ENCODE measurements at places on chromosomes 3 and 15.

- no peak for DNase-seq
Observed at GRCh38 chr3:16697443-16698147, 92.4 kb upstream of the DAZL start.

GRCh38 chr3:64345371-64345770 is 120.1 kb upstream of the PRICKLE2 start:
- DNase-seq: no peak

DNA sequence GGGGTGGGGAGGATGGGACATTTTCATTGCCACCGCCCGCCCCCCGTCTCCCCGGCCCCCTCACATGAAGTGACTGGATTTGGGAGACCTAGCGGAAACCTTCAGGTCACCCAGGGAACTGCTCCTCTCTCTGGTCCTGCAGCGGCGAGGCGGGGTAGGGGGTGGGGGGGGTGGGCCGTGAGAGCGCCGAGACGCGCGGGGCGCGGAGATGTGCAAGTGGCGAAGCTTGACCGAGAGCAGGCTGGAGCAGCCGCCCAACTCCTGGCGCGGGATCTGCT is 712 bp upstream of the MME start:
- DNase-seq: no peak

GRCh38 chr15:50163719-50164410 is 18.1 kb upstream of the SLC27A2 start:
- no peak for DNase-seq

DNA sequence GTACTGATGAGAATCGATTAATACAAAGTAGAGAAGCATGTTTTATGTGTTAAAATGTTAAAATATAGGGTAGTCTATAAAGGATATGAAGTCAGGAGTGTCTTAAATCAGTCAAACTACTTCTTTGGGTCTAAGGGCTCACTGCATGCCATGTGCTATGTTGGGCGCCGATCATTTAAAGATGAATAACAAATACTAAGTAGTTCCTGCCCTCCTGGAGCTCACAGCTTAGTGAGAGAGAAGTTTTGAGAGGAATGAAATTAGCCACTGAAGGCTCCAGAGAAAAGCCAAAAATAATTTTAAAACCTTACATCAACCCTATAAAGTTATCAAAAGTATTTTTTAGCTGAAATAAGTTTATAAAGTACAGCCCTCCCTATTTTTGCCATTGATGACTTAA is 44.5 kb downstream of the BLM start:
- DNase-seq: no peak

DNA sequence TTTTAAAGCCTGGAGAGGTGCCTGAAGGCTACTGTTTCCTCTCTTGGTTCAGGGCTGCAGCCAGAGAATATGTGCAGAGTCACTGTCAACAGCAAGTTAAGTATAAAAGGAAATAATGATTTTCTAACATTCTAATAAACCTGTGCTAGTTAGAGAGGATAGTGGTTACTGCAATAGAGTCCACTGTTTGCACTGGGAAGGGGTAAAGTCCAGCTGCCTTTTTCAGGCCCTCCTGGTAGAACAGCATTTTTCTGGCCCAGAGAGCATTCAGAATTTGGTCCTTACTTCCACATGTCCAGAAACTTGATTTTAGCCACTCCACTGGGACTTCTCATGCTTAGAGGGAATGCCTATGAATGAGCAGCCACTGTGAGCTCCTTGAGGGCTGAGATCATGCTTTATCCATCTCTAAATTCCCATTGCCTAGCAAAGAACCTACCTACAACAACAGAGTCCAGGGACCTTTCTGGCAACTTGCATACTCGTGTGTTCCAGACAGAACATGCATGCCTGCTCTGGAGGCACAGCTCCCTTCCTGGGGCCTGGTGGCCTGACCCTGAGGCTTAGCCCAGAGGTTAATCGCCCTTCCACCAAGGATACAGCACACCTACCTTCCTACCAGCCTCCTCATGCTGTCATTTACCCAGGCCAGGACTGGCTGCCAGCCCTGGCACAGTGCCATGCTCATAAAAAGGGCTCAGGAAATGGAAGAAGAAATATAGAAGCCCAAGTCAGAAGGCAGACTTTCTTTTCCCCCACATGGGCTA is 50.3 kb upstream of the ATP13A3 start:
- no peak for DNase-seq

- DNase-seq: no peak
Observed at GRCh38 chr15:101454365-101454764, 35.1 kb downstream of the PCSK6 start.

DNA sequence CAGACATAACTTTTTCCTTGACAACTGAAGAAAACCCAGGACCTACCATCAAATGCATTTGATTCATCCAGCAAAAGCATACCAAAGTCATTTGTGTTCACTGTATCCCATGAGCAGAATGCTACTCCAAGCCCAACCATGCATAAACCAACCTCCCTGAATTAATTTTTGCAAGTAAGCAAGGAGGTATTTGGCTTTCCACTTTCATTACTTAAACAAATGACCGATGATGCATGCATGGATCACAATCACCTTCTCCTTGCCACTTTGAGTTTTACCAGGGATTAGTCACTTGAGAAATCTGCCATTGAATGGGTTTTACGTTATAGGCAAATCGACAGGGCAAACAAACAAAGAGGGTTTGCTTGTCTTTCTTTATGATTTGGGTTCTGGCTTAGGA is 214.8 kb downstream of the FMN1 start:
- DNase-seq: no peak

DNA sequence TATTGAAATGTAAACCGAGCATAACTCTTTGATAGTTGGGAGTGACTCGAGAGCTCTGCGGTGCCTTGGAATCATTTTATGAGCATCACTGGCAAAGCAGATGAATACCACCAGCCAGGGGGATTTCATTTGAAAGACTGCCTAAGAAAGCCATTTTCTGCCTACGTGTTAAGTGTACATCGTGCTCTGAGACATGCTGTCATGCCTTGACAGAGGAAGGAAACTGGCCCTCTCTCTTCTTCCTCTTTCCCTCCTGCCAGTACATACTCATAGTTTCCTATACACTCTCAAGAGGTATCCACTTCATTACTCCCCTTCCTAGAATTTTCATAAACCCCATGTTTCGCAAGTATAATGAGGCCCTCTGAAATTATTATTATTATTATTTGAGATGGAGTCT is 8.8 kb downstream of the BCL2A1 start:
- no peak for DNase-seq

DNA sequence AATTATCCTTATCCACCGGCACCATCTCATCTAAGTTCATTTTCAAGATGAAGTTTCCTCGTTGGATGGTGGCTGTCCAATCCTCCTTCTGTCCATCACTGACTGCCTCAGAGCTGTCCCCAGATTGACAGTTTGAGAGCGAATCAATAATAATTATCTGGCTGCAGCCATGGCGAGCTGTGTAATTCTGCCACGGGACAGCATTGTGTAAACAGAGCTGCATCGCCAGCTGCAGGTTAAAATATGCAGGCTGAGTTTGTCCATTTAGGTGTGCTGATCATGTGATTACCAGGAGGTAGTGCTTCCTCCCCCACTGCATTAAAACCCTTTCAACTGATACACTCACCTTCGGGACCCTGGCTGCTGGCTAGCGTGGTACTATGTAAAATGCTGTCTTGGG is 461.9 kb upstream of the ONECUT1 start:
- DNase-seq: no peak

GRCh38 chr15:76932135-76932966 is 802 bp downstream of the RCN2 start:
- DNase-seq: no peak

GRCh38 chr3:32146746-32147211 is 40.4 kb downstream of the GPD1L start:
- DNase-seq: no peak

DNA sequence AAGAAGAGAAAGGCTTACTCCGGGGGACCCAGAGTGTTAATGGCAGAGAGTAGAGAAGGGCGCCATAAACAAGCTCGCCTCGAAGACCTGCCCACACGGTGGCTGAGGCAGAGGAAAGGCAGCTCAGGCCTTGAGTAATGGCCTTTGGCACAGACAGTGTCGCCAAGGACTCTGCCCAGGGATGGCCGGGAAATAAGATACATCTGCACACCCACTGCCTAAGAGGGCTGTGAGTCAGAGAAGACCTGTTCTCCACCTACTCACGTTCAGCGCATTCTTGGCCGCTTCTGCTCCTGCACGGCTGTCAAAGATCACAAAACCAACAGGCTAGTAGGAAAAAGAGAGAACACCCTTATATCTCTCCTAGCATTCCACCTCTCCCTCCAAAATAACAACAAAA is 26.2 kb downstream of the RBPMS2 start:
- DNase-seq: no peak

- DNase-seq: no peak
Observed at GRCh38 chr3:120393243-120393642, 44.1 kb upstream of the LRRC58 start.

DNA sequence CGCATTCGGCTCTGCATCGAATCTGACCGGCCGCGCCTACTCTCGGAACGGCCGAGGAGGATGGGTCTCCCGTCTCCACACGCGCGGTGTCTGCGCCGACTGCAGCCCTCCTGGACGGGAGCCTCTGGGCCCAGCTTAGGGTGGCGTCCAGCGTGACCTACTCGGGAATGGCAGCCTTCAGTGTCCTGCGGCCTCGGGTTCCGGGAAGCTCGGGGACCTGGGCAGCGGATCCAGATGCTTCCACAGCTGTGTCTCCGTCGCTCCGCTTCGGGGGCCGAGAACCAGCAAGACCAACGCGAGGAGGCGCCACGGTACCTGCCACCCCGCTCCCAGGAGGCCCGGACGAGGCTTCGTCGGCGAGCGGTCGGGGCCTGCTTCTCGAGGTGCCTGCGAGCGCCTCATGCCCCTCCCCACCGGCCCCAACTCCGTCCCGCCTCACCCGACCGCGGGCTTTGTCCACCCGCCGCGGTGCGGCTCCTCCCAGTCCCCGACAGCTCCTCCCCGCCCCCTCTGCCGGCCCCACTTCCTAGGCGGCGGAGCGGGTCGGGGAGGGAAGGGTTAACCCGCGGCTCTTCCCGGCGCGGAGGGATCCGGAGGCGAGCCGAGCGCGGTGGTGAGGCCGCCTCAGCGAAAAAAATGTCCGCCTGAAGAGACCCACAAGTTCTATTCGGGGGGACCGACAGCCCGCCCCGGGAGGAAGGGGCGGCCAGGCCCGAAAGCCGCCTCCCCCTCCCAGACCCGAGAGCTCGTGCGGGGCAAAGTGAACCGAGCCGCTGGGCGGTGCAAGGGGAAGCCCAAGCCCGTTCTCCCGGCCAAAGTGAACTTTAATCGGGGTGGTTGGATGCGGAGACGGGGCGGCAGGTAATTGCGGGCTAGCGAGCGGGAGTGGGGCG is at the start of gene TCF12:
TCF12 (plus strand) TSS at position 599 of the 893 bp plus-strand sequence. CDS start 1,270 bp downstream, outside the sequence.
- DNase-seq: peak; percentile 91

DNA sequence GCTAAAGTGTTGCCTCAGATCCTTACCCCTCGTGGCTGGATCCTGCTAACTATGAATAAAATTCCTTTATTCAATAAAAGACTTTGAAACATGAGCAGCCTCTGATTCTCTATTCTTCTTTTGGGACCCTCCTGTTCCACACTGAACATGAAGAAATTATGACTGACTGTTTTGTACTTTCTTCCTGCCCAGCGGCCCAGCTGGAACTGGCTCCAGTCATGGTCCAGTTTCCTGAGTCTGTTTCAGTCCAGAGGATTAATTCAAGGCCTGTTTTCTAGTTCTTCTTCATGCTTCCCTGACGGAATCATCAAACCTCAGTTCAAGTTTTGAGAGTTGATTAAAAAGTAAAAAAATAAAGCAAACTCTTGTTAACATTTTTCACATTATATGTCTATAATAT is 52.6 kb upstream of the CP start:
- DNase-seq: no peak

- peak; percentile 51 for DNase-seq
Observed at GRCh38 chr3:71444028-71444860, 139.3 kb downstream of the FOXP1 start.

GRCh38 chr15:26391567-26392194 is 381.2 kb downstream of the GABRB3 start:
- DNase-seq: no peak

GRCh38 chr3:138732456-138732855 is 102.3 kb downstream of the PIK3CB start:
- no peak for DNase-seq

GRCh38 chr3:81463781-81464180 is 297.7 kb downstream of the GBE1 start:
- no peak for DNase-seq

DNA sequence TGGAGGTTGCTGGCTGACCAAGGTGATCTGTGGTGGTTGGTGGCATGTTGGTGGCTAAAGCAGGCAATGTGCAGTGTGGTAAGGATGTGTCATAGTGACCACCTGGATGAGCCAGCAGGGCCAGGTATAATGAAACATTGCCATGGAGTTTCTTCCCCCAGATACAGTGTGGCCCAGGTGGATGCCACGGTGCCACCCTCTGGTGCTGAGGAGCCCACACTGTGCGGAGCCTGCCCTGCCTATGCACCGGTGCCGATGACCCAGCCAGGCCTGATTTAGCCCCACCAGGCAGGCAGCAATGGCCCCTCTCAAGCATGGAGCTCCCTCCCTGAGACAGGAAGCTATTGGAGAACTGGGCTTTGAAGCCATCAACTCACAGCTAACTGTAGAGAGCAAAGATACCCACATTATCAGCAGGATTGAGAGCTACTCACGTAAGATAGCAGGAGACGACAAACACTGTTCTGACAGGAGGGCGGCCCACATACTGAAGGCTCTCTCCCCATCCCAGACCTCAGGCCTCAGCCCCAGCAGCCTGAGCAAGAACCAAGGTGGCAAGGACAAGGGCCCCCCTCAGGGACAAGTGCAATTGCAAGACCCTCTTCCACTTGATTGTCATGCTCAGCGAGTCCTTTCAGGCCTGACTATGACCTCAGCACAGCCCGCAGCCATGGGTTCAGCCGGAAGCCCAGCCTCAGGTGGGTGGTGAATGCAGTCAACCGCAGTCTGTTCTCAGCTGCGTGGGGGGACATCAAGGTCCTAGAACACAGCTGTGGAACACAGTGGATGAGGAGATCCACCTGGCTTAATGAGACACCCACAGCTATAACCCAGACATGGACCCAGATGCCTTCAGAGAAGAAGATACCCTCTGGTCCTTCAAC is 82.8 kb upstream of the CDV3 start:
- DNase-seq: peak; percentile 53

DNA sequence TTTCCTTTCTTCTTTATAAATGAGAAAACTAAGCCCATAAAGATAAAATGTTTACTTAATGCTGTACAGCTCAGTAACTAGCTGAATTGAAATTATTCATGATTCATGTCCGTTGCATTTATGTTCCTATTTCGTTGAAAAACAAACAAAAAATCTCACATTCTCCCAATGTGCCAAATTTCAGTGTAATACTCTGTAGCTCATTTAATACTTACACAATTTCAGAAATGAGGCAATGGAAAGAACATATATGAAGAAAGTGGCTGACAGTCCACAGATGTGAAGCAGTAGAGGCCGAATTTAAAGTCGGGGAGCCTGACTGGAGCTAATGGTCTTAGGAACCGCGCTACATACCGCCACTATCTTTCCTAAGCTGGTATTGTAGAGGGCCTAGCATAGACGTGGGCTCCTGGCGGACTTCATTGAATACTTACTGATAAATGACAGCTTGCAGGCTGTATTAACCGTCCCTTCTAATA is 651 bp downstream of the PLSCR2 start:
- DNase-seq: no peak
